Natural killer cell (primary cell): ENCODE measurements at places on chromosomes 2 and 18. TPM values are rescaled to one million over a fixed set of nuclear protein-coding genes. Genes with fewer than 3 reads are reported as not detected.

DNA sequence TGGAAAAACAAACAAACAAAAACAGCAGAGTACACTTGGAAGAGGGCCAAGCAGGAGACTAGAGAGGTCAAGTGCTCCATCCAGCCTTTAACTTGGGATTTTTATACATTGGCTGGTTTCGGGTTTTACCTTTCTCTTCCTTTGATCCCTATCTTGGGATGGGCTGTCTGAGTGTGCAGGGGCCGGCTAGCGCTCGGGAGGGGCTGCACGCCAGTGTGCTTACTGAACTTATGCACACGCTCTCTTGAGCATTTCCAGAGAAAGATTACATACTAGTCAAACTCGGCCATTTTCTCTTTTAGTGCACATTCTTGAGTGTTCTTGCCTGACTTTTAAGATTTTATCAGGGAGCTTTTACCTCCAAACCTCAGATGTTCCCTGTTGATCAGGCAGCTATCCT is 707.8 kb downstream of the DSC3 start:
- no peak for DNase-seq
- no peaks in the 10 kb centered on the region for H3K36me3 ChIP-seq
- H3K27me3 ChIP-seq = no peaks in the 10 kb centered on the region
- H3K4me3 ChIP-seq = no peak overlapping the region

DNA sequence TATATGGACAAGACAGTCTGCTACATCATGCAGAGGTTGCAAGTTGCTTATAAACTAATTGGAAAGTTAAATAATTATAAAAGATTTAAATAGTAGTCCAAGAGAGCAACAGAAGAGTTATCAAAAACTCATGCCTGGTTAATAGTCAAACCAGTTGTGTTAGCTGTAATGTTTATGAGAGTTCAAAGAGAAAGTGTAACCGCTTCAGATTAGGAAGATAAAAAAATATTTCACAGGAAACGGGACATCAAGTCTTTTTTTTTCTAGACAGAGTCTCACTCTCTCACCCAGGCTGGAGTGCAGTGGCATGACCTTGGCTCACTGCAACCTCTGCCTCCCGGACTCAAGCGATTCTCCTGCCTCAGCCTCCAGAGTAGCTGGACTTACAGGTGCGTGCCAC is 34.6 kb upstream of the RNF125 start:
- no peak for DNase-seq
- H3K4me1 ChIP-seq = peaks cover 13% of the 10 kb centered on the region
- H3K4me3 ChIP-seq = no peak overlapping the region
- no peaks in the 10 kb centered on the region for H3K36me3 ChIP-seq
- no peak overlapping the region for H3K27ac ChIP-seq

GRCh38 chr2:51717312-51717711 is 685.4 kb upstream of the NRXN1 start:
- H3K4me3 ChIP-seq = no peak overlapping the region
- no peaks in the 10 kb centered on the region for H3K27me3 ChIP-seq
- no peak overlapping the region for H3K27ac ChIP-seq
- DNase-seq = no peak

- peaks cover 5% of the 10 kb centered on the region for H3K4me1 ChIP-seq
- H3K36me3 ChIP-seq = no peaks in the 10 kb centered on the region
Measured at GRCh38 chr18:5196253-5197031, 615 bp downstream of the AKAIN1 start.

Gene MAP3K19
- total RNA-seq = not detected

Gene TRABD2A
- total RNA-seq = 6.3 TPM
